ENCODE measurements at places on chromosomes 2 and 18.

DNA sequence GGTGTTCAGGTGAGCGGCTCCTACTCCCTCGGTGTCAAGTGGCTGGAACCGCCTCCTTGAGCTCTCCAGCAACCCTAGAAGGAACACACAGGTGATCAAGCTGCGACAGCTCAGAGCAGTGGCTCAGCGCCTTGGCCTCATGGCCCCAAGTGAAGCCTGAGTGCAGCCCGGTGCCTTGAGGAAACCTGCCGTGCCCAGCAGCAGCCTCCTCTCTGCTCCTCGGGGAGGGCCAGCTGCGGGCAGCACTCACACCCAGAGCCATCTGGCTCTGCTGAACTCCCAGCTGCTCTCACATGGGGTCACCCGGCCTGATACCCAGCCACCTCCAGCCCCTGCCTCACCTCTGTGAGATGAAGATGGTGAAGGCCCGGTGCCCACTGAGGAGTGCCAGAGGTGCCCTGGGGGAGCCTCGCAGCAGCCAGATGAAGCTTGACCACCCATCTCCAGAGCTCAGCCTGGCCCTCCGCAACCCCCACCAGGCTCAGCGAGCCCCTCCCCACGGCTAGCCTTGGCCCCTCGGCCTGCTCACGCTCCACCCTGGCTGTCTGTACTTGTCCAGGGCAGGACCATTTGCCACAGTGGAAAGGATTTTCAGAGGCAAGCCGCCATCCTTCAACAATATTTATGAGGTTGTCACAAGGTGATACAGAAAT, 70.6 kb upstream of the RAB6C start:
- no peak for DNase-seq

- DNase-seq, result peak; percentile 52
Measured at GRCh38 chr2:8520791-8521344, 161.0 kb upstream of the ID2 start.

DNA sequence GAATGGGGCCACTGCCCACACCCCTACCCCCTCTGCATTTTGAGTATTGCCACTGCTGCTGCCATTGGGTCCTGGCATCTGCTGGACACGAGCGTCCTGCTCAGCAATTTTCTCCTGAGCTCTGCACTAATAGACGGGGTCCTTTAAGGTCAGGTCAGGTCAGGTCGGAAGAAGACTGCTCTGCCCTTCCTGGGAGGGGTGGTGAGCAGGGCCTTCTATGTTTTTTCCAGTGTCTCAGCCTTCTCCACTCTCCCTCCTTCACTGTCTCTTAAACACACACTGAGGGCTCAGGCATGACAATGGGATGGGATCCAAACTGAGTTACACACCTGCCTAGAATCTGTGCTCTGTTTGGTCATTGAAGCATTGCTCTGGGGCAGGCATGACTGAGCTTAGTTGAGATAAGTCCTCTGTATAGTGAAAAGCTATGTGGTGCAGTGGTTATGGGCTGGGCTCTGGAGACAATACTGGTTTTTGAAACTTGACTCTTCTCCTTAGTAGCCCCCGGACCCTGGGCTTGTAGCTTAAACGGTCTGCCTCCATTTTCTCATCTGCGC, 10.6 kb downstream of the MYO1B start:
- no peak for DNase-seq

GRCh38 chr2:108194409-108195132, 45.2 kb upstream of the SULT1C3 start:
- no peak for DNase-seq

GRCh38 chr2:127525691-127526131, 578 bp downstream of the IWS1 start:
- no peak for DNase-seq

DNA sequence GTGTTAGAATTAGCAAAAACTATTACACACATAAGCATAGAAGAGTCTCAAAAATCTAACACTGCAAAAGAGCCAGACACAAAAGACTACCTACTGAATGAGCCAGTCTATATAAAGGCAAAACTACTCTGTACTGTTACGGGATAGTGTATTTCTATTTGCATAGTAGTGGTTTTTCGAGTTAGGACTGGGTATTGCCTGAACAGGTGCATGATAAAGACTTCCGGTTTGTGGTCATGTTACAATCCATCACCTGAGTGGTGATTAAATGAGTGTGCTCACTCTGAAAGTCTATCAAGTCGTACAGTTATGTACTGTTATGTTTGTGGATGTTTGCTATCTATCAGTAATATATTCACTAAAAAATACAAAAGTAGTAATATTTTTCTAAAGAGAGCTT, 523.3 kb upstream of the SYT4 start:
- DNase-seq, result no peak

- no peak for DNase-seq
Measured at GRCh38 chr18:24764766-24765165, 304.3 kb downstream of the HRH4 start.

- DNase-seq, result no peak
Measured at GRCh38 chr18:55337908-55338521, 250.0 kb downstream of the TCF4 start.

DNA sequence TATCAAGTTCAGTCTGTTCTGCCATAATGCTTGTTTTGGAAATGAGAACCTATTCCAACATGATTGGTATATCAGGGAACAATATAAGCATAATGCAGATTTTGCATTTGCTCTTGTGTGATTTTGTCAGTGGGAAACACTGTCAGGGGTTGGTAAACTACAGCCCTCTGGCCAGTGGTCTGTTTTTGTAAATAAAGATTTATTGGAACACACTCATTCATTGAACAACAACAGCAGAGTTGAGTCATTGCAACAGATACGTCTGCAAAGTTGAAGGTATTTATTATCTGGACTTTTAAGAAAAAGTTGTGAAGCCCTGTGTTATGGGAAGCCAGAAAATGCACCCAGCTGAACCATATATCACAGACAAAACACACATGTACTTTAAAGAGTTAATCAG, 83.1 kb downstream of the MCFD2 start:
- no peak for DNase-seq

GRCh38 chr2:149561309-149561926, 26.2 kb downstream of the MMADHC start:
- DNase-seq, result no peak

- peak; percentile 62 for DNase-seq
Measured at GRCh38 chr2:98013407-98014042, 17.8 kb upstream of the TMEM131 start.

DNA sequence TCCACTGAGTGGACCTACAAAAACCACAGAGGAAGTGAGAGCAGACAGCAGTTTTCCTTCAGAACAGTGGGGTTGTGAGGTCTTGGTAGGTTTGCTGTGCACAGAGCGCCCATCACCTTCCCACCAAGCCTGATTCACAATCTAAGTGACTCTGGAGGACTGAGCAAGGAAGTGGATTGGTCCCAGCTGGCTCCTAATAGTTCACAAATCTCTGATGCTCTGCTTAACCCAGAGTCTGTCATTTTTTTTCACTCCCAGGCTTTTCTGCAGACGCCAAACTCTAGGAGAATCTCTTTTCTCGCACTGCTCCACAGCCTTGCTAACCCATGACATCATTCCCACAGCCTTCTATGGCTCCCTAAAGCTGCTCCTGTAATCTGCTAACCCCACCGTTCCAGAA, 280.4 kb downstream of the C1D start:
- no peak for DNase-seq

- DNase-seq, result no peak
Measured at GRCh38 chr2:58514252-58514651, 273.1 kb upstream of the FANCL start.

DNA sequence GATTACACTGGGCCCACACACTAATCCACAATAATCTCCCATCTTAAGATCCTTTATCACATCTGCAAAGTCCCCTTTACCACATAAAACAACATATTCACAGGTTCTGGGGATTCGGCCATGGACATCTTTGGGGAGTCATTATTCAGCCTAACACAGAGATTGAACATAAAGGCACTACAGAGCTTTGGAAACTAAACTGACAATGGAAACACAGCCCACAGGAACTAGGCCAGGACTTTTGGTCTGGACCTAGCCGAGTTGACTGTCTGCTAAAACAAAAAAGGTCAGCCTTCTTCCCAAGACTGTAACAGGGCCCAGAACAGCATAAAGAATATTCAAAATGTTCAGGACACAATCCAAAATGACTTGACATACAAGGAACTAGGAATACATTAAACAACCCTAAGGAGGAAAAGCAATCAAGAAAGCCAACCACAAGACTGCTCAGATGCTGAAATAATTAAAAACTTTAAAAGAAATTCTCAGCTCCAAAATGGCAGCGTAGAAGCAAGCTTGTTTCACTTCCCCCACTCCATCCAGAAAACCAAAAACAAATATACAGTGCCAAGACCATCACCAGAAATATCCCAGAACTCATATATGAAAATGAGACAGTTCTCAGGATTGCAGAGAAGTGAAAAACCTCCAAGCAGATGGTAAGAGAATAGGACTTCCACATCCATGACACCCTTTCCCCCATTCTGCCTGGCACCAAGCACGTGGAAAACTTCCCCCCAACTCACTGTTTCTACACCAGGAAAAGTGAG, 207.8 kb downstream of the ATAD2B start:
- no peak for DNase-seq

DNA sequence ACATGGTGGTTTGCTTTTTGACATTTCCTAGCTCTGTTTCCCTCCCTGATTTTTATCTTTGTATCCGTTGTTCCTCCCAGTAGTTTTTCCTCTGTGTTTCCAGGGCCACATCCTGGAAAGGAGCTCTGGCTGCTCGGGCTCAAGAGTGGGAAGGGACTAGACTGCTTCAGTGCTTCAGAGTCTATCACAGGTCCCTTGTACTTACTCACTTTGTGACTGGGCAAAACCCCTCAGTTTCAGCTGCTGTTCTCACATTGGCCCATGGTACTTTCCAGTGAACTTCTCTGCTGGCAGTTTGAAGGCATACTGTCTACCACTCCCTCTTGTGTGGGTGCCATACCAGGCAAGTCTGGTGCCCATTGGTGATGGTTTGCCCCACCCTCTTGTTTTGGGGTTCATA, 7.5 kb upstream of the STAMBP start:
- DNase-seq, result peak; percentile 58

DNA sequence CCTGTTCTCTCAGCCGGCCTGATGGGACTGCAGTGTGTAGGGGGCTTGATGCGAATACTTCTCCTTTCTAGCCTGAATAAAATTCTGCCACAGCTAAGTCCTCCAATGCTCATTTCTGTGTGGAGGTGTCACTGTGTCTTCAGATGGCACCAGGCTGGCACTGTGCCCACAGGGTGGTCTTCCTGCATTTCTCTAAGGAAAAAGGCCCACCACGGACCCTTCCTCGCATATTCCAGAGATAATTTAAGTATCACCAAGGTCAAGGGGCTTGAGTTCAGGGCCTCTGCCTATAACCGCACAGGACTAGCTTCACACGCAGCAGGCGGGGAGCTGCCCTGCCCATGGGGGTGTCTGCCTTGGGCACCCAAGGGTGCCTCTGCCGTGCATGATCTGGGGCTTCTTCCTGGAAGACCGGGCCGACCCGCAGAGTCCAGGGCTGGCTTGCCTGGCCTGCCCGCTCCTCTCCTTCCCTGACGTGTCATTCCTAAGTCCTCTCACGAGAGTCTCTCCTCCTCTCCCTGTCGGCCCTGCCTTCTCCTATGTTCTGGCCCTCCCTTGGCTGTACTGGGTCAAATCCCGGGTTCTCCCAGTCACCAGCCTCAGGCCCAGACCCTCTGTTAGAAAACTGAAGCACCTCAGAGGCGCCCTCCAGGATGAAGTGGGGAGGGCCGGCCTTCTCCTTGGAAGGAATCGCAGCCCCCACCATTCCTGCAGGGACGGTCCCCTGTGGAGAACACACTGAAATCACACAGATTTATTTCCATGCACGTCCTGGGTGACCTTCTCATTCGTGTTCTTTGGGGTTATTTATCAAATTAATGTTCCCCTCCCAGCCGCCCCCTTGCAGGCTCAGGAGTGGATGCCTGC, 48.9 kb upstream of the PXDN start:
- DNase-seq, result no peak

GRCh38 chr2:201249889-201250288, 10.4 kb upstream of the CASP8 start:
- no peak for DNase-seq

GRCh38 chr2:214504599-214505376, 93.9 kb downstream of the VWC2L start:
- no peak for DNase-seq

GRCh38 chr2:156115338-156115737, 217.2 kb downstream of the NR4A2 start:
- DNase-seq, result no peak

- DNase-seq, result no peak
Measured at GRCh38 chr2:12613137-12613835, 103.5 kb upstream of the TRIB2 start.

GRCh38 chr18:62881509-62882016, 166.2 kb downstream of the PHLPP1 start:
- DNase-seq, result peak; percentile 15

DNA sequence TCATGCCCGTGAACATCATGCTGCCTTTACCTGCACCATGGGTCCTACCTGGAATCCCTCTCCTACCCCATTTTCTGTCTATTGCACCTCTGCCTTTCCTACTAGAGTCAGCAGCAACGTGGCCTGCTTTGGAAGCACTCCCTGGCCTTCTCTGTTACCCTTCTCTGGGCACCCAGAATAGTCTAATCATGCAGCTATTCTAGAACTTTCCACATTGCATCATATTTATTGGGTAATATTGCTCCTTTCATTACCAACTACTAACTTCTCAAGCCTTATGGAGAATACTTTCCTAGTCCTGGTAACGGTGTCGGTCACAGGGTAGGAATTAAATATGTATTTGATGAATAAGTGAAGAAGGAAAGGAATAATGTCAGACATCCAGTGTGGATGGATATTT, 33.3 kb upstream of the CREG2 start:
- no peak for DNase-seq

GRCh38 chr2:160408173-160408958, 85.2 kb downstream of the RBMS1 start:
- no peak for DNase-seq

GRCh38 chr2:117702098-117702497, 112.4 kb upstream of the DDX18 start:
- DNase-seq, result no peak

GRCh38 chr18:62499263-62499650, 23.6 kb upstream of the ZCCHC2 start:
- DNase-seq, result no peak

GRCh38 chr2:236366049-236366387, 101.8 kb upstream of the ASB18 start:
- DNase-seq, result no peak

DNA sequence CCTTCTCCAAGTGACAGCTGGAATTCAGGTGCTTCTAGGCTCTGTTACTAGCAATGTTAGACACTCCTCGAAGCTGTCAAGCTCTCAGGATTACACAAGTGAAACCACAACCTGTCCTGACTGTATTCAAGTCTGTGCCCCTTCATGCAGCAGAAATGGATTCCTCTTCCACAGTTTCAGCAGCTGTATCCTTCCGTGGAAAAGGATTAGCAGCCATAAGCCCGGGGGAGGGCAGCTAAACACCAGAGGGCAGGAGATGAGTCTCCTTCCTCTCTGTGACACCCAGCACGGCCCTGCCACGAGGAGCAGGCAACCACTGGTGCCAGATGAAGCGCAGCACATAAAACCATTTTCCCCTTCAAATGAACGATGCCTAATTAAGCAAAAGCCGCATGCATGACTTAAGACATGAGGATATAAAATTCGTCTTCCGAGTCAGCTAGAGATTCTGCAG, 1.2 kb downstream of the ST3GAL5 start:
- DNase-seq, result peak; percentile 61

GRCh38 chr2:238305965-238306671, 14.2 kb upstream of the TRAF3IP1 start:
- DNase-seq, result no peak

- no peak for DNase-seq
Measured at GRCh38 chr2:206478340-206478739, 35.0 kb downstream of the ADAM23 start.
